Central memory CD8-positive, alpha-beta T cell (primary cell): ENCODE measurements at places on chromosomes 11 and 22.

- DNase-seq = no peak
These were observed 20.7 kb downstream of the SUSD2 start for GRCh38 chr22:24201681-24202614.

DNA sequence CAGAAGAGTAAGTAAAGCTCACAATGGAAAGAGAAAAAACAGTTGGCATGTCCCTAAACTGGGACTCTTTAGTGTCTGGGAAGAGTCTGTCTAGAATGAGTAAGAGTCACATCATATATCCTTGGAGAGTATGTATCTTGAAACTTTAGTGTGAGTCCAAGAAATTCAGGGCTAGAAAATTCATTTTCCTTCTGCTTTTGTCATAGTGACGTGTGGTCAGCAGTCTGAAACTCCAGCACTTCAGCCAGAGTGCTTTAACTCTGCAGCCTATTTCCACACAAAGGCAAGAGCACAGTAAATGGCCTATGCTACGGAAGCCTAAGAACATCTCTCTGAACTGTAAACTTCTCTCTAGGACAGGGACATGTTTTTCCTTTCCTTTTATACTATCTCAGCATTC lies 174.1 kb downstream of the FAM181B start:
- no peak for DNase-seq

GRCh38 chr11:11089805-11090204 lies 232.0 kb upstream of the ZBED5 start:
- DNase-seq = no peak

DNA sequence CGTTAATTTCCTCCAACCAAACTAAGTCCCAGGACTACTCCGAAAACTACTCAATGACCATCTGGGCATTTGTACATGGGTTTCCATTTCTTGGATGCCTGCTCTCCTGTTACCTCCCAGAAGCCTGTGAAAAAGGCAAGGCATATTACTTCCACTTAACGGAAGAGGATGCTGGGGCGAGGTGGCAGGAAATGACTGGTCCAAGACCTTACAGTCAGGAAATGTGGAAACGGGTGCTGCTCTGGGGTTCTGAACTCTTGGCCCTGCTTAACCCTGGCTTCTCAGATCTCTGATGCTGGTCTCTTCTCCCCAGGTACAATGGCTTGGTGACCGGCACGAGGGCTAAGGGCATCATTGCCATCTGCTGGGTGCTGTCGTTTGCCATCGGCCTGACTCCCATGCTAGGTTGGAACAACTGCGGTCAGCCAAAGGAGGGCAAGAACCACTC lies 12.9 kb downstream of the ADORA2A start:
- DNase-seq = no peak

DNA sequence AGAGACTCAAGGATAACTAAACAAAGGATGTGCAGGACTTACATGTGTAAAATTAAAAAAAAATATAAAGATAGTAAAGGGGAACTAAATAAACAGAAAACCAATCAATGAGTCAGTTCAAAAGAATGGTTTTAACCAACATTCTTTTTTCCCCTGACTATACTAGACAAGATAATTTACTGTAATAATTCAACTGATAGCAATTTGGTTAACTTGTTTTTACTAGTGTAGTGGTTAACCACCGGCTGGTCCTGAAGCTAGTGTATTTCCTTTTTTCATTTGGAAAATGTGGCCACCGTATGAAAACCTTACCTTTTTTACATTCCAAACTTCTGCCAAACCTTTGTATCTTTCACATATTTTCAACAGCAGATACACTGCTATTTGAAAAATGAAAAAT lies 123.1 kb downstream of the ARHGAP42 start:
- no peak for DNase-seq

- no peak for DNase-seq
These were observed 60.6 kb downstream of the PPP6R2 start for GRCh38 chr22:50403701-50404101.

GRCh38 chr11:102727890-102728289 lies 3.1 kb upstream of the MMP8 start:
- DNase-seq = no peak

DNA sequence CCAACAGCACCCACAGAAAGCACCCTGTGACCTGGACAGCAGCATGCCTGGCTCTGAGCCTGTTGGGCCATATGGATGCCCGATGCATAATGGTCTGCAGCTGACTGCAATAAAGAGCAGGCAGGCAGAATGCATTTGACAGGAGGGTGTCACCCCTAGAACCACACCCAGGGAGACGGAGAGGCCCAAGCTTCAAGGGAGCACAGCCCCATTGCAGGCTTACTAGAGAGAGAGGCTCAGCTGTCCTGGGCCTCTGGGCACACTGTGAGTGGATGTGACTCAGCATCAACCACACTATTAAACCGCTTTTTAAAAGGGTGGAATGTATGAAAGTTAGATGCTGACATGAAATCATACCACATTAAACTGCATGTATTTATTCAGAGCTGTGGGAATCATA lies 365.3 kb downstream of the CTTN start:
- no peak for DNase-seq

DNA sequence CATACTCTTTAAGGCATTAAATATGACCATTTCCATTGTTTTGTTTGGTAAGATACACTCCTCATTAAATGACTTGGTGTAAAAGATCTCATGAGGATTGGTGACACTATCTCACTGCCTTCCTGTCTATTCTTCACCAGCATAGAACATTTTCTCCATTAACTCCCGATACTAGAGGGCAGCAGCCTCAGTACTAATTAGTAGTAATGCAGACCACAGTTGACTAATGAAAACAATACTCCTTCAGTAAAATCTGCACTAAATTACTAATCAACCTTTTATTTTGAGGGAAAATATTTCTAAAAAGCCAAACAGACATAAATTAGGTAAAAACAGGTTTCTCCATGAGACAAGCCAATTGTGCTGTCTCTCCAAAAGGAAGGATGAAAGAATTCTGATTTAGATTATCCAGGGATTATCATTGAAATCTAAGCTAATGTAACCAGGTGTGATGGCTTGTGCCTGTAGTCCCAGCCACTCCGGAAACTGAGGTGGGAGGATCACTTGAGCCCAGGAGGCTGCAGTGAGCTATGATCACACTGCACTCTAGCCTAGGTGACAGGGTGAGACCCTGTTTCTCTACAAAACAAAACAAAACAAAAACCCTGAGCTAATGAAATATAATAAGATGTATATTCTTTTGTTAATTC lies 9.4 kb downstream of the PGM2L1 start:
- DNase-seq = peak; percentile 40

GRCh38 chr11:119115484-119116234 lies 5.7 kb upstream of the HINFP start:
- DNase-seq = no peak

- no peak for DNase-seq
These were observed 47.4 kb downstream of the PKNOX2 start for GRCh38 chr11:125211948-125212340.

DNA sequence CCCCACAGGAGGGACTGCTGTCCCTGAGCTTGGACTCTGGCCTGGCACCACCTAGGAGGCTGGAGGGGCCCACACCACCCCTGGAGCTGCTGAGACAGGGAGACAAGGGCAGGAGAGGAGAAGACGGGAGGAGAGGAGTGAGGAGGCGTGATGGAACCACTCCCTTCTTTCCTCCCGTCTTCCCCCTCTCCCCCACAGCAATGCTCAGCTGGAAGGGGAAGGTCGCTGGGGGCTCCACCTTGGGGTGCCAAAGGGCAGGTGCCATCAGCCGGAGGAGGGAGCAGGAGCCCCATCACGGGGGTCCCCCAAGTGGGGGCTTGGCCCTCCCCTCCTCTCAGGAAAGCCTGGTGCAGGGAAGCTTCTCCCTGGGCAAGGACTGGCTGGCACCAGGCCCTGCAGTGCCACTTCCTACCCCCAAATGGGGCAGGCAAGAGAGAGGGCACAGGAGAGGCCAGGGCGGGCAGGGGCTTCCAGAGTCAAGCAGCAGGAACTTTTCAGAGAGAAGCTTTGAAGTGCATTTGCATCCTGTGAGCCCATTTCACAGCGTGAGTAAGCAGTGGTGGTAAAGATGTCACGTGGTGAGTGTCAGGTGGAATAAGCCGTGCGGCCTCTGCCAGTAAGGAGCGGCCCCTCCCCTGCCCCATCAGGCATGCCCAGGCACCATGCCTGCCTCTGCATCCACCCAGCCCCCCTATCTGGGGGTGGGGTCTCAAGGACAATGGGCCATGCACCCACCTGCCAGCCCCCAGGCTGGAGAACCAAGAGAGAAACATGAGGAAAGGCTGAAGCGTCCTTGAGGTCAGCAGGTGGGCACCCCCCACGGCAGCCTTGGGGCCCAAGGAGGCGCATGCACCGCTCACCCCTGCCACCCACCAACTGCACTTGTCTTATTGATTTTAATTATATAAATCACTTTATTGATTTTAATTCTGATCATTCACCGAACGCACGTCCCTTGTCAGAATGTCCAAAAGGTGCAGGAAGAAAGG lies 4.9 kb downstream of the IGF2 start:
- DNase-seq = no peak

- DNase-seq = no peak
These were observed 4.3 kb downstream of the SSTR3 start for GRCh38 chr22:37207981-37208380.

GRCh38 chr11:19957294-19957943 lies 202.9 kb downstream of the DBX1 start:
- no peak for DNase-seq

- no peak for DNase-seq
These were observed 16.8 kb downstream of the FDX1 start for GRCh38 chr11:110446594-110446993.

DNA sequence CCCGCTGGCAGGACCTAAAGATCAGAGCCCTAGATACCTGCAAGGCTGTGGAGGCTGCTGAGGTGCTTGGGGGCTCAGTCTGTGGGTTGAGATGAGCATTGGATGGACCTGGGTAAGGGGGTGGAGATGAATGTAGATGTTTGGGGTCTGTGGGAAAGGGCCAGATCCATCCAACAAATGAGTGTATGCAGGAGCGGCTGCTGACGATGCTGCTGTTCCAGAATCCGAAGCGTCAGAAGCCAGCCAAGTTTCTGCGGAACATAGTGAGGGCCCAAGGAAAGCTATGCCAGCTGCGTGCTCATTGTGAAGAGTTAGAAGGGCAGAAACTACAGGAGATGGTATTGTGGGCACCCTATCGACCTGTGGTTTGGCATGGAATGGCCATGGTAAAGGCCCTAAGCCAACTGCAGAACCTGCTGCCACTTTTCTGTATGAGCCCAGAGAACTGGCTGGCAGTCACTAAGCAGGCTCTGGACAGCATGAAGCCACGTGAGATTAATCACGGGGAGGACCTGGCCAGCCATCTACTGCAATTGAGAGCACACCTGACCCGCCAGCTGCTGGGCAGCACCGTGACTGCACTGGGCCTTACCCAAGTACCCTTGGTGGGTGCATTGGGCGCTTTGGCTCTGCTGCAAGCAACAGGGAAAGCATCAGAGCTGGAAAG lies 36.6 kb downstream of the RRP8 start:
- no peak for DNase-seq

DNA sequence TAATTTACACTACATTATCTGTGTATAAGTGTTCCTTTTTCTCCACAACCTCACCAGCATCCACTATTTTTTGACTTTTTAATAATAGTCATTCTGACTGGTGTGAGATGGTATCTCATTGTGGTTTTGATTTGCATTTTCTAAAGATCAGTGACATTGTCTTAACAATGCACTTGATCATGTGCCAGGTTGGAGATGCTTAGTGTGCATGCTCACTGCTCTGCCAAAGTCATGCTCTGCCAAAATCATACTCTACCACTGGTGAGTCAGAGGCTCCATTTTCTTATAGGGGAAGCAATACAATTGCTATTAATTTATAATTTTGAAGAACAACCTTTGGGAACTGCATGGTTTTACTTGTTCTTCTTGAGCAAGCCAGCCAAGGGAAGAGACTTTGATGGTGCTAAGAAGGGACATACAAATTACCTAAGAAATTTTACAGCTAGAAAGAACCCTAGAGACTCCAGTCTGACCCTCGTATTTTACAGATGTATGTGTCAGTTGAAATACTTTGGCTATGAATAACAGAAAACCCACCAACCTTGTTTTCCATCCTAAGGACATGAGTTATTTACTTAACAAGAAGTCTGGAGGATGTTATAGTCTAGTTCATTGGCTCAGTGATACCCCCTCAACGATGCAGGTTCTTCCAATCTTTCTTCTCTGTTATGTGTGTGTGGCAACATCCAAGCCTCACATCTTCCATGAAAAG lies 368.9 kb downstream of the DDX10 start:
- no peak for DNase-seq

GRCh38 chr11:7612661-7613393 lies 60.5 kb downstream of the CYB5R2 start:
- DNase-seq = no peak

DNA sequence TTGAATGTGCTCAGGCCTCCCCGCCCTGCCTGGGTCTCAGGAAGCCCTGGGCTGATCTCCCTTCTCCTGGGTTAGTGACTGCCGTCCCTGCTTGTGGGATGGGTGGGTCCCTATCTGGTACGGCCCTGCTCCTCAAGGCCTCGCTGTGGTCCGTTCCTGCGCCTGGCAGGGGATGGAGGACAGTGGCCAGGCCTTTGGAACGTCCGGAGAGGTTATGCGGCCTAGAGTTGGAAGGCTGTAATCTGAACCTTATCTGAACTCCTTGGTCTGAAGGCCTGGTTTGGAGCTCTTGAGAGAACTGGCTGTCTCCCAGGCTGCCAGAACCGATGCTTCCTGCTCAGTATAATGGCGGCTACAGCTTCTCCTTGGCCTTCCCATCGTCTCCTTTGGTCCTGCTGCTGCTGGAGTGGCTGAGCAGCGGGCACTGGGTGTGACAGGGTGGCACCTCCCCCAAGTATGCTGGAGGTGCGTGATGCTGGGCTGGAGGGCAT lies 72.8 kb downstream of the FLI1 start:
- DNase-seq = no peak

- no peak for DNase-seq
These were observed 786 bp downstream of the RASL10A start for GRCh38 chr22:29314537-29315285.

DNA sequence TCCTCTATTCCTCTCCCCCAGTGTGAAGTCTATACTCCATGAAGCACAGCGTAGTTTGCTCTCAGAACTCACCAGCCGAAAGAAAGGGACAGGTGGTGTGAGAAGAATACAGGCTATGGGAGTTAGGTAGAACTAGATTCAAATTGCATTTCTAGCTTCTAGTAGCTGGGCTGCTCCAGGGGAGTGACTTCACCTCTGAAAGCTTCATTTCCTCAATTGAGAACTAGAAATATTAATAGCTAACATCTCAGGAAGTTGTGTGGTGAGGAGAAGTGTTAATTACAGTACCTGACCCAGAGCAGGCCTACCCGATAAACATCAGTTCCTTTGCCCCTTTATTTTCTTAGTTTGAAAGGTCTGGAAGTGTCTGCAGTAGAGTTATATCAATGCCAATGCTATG lies 484.7 kb upstream of the TENM4 start:
- DNase-seq = no peak

DNA sequence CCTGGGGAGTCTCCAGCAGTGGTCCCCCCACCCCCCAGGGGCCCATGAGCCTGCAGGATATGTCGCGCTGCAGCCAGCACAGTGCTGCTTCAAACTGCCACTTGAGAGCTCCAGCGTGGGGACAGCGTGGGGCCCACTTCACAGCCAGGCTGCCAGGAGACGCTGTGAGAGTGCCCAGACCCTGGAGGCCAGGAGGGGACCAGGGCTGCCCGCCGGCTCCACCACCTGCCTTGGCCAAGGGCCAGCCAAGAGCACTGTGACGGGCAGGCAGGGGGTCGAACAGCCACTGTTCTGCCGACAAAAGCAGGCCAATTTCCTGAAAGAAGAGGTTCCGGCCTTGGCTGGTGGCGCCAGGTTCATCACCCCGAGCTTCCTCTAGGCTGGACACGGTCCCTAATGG lies 60.2 kb downstream of the FLRT1 start:
- DNase-seq = no peak
